Stimulated activated CD8-positive, alpha-beta memory T cell treated with anti-CD3 and anti-CD28 coated beads, Interleukin-15, amount 100 ng/mL, for 1 hour (primary cell): ENCODE measurements at places on chromosomes 16 and 17.

DNA sequence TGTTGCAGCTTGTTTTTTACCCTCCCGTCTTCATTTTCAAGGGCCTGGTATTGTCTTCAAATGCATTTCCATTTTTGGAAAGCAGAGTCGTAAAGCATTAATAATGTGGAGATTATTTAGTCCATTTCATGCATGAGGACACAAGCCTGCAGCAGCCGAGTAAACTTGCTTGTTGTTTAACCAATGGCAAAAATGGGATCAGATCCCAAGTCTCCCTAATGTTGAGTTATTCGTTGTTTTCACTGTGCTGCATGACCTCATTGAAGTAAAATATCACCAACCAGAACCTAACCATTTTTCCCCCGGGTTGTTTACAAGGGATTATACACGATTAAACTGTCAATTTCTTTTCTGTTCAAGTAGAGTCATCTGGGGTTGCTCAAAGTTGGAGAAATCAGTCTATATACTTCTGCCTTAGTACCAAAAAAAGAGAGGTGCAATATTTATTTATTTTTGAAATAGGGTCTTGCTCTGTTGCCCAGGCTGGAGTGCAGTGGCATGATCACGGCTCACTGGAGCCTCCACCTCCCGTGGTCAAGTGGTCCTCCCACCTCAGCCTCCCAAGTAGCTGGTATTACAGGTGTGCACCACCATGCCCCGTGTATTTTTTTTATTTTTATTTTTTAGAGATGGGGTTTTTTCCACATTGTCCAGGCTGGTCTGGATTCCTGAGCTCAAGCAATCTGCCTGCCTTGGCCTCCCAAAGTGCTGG, 12.4 kb downstream of the AMZ2 start:
- no peak for DNase-seq

GRCh38 chr16:9072806-9073341, 18.6 kb upstream of the HAPSTR1 start:
- no peak for DNase-seq

- DNase-seq: no peak
Measured at GRCh38 chr17:15513856-15514459, 46.5 kb upstream of the CDRT4 start.

- no peak for DNase-seq
Measured at GRCh38 chr17:61149862-61150362, 249.7 kb upstream of the TBX2 start.

DNA sequence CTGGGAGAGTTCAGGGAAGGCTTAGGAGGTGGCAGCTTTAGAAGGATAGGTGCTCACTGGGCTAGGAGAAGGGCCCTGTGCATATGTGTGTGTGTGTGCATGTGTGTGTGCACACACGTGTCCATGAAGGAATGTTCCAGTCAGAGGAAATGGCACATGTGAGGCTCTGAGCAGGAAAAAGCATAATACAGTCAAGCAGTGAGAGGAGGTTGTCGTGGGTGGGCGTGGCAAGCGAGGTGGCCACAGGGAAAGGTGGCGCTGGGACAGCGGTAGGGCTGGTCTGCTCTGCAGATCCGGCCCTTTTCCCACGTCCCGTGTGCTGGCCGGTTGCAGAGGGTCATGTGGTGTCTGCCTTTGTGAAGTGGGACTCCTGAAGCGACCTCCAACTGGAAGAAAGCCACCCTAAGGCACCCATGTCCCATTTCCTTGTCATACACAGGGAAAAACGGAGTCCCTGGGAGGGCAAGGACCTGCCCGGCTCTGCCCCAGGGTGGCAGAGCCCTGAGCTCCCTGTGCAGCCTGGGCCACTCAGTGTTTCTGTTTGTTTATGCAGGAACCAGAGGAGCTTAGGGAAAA, 40.1 kb downstream of the NT5M start:
- no peak for DNase-seq

- no peak for DNase-seq
Measured at GRCh38 chr16:4696172-4696904, 3.0 kb downstream of the NUDT16L1 start.

- peak; percentile 54 for DNase-seq
Measured at GRCh38 chr17:7436556-7437368, 1.5 kb downstream of the TMEM102 start.
